ENCODE measurements at places on chromosomes 2 and 18. TPM values are rescaled to one million over a fixed set of nuclear protein-coding genes. Genes with fewer than 3 reads are reported as not detected.

The HS1BP3 gene
- total RNA-seq: 29.4 TPM

The BCL11A gene
- under 0.01 TPM for total RNA-seq

The FAM117B gene
- total RNA-seq: 1.3 TPM

The ZFP36L2 gene
- total RNA-seq: 11.3 TPM

The COL4A4 gene
- total RNA-seq: 0.16 TPM

The CLIP4 gene
- total RNA-seq: 50.0 TPM

The RAX gene
- total RNA-seq: not detected

The CAPG gene
- 490 TPM for total RNA-seq

The CSRNP3 gene
- 2.0 TPM for total RNA-seq

The ITGB6 gene
- total RNA-seq: not detected

The RIOK3 gene
- 51.9 TPM for total RNA-seq

The CCDC85A gene
- total RNA-seq: not detected

The TTLL4 gene
- total RNA-seq: 4.1 TPM

The MCFD2 gene
- total RNA-seq: 252 TPM

The VIL1 gene
- not detected for total RNA-seq

The SP3 gene
- total RNA-seq: 77.9 TPM

The VWC2L gene
- total RNA-seq: under 0.01 TPM

The CD302 gene
- 3.9 TPM for total RNA-seq

The SERPINB3 gene
- total RNA-seq: not detected

The RESP18 gene
- not detected for total RNA-seq

The ZC3H6 gene
- 4.3 TPM for total RNA-seq

The BMP10 gene
- not detected for total RNA-seq

The GPR75 gene
- 0.52 TPM for total RNA-seq
